ENCODE measurements at places on chromosomes 11 and 22. TPM values are rescaled to one million over a fixed set of nuclear protein-coding genes. Genes with fewer than 3 reads are reported as not detected.
A peak's percentile ranks its signal among the peaks of the same experiment; 100 is the strongest.

The DEUP1 gene
- 11.7 TPM for total RNA-seq

The IL10RA gene
- total RNA-seq, result 7.6 TPM

The PTPRCAP gene
- 5.2 TPM for total RNA-seq

The AGBL2 gene
- total RNA-seq, result 25.8 TPM

- DNase-seq, result no peak
Measured at GRCh38 chr11:26851291-26851690, 129.4 kb upstream of the SLC5A12 start.

- DNase-seq, result no peak
Measured at GRCh38 chr11:65403607-65404121, 17.2 kb downstream of the FRMD8 start.

- DNase-seq, result no peak
Measured at GRCh38 chr11:60951606-60951903, 421 bp downstream of the SLC15A3 start.

DNA sequence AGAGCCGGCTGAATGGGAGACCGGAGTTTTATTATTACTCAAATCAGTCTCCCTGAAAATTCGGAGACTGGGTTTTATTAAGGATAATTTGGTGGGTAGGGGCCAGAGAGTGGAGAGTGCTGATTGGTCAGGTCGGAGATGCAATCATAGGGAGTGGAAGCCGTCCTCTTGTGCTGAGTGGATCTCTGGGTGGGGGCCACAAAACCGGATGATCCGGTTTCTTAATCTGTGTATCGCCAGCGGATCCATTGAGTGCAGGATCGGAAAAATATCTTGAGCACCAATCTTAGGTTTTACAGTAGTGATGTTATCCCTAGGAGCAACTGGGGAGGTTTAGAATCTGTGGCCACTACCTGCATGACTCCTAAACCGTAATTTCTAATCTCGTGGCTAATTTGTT is 886 bp upstream of the NIPSNAP1 start:
- no peak for DNase-seq

- peak; percentile 80 for DNase-seq
Measured at GRCh38 chr22:41048791-41049717, 43.3 kb upstream of the EP300 start.

DNA sequence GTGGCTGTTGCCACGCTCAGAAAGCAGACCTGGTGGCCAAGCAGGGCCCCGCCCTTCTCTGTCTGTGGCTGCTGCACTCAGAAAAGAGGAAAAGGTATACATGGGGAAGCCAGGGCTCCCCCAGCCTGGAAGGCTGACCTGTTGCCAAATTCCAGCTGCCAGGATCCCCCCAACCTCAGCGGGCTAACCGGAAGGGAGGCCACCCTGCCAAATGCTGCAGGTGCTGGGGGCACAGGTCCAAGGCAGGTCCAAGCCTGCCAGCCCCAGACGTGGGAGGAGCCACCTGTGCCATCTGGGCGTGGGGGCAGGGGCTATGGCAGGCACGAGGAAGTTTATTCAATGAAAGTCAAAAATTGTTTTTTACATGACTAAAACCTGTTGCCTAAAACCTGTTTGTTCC is 2.6 kb downstream of the NPTXR start:
- DNase-seq, result no peak

- no peak for DNase-seq
Measured at GRCh38 chr22:37098976-37099591, 10.4 kb downstream of the TMPRSS6 start.

GRCh38 chr11:134522782-134523570 is 110.9 kb upstream of the B3GAT1 start:
- DNase-seq, result no peak

DNA sequence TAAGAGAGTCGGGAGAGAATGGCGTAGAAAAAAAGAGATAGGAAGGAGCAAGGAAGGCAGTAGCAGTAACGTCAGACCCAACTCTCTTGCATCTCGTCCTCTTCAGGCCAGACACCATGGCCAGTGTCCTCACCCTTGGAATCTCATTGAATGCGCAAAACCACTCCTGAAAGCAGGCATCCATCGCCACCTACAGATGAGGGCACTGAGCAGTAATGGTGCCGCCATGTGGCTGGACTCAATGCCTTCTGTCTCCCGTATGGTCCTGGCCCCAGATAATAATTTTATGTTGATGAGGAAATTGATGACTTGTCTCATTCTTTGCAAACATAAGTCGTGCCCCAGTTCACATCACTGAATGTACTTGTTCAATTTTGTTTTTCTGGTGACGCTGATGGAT is 17.8 kb upstream of the ALX4 start:
- no peak for DNase-seq

- no peak for DNase-seq
Measured at GRCh38 chr11:76419896-76420295, 24.9 kb upstream of the EMSY start.

- no peak for DNase-seq
Measured at GRCh38 chr22:24207264-24208011, 26.2 kb downstream of the SUSD2 start.

DNA sequence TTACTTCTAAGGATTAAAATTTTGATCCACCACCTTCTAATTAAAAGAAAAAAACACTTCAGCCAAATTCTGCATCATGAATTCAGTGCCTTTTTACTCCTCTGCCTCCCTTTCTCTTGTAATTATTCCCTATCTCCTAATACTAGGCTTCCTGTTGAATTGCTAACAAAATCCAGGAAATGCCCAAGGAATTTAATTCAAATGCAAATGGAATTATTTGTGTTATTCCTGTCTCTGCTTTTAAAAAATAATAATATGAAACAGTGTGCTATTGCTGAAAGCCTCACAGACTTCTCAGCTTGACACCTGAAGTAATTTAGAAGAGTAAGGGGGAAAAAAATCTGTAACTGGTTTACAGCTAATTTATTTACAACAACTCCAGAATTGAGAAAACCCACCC is 85.5 kb downstream of the DLG2 start:
- DNase-seq, result no peak

- no peak for DNase-seq
Measured at GRCh38 chr11:96481204-96481603, 91.4 kb downstream of the JRKL start.

DNA sequence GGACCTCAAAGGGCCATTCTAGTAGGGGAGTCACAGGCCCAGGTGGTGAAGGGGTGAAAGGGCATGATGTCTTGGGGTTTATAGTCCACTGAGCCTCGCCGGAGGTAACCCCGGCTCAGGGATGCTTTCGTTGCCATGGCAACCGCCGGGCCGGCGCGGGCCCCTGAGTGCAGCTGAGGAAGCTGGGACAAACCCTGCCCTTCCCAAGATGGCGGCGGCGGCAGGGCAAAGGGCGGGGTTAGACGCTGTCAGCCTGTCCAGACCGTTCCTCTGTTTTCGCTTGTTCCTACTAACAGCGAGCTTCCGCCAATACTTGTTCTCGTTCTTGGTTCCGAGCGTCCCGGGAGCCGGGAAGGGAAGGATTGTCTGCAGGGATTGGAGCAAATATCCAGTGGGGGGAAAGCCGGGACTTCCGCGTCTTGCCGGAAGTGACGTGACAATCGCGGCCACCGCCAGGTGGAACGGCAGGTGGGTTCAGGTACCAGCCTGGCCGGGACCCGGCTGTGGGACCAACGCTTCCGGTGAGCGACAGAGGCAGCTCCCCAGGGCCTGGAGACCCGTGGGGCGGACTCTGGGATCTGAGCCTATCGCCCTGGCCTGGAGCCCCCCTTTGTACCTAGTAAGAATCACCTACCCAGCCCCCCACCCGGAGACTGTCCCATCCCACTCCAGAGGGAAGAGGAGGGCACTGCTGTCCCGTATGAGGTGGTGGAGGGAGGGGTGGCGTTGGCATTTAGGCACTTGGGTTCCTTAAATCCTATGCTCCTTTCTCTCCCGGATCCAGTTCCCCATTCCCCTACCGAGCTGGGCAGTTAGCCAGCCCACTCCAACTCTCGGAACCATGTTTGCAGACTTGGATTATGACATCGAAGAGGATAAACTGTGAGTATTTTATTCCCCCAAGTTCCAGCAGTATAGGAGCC is at the start of gene PICK1:
PICK1 (plus strand) TSS at position 436 of the 923 bp plus-strand sequence; CDS start at position 842, 406 bp downstream.
- DNase-seq, result peak; percentile 95

- no peak for DNase-seq
Measured at GRCh38 chr11:8331767-8332166, 68.1 kb upstream of the LMO1 start.

DNA sequence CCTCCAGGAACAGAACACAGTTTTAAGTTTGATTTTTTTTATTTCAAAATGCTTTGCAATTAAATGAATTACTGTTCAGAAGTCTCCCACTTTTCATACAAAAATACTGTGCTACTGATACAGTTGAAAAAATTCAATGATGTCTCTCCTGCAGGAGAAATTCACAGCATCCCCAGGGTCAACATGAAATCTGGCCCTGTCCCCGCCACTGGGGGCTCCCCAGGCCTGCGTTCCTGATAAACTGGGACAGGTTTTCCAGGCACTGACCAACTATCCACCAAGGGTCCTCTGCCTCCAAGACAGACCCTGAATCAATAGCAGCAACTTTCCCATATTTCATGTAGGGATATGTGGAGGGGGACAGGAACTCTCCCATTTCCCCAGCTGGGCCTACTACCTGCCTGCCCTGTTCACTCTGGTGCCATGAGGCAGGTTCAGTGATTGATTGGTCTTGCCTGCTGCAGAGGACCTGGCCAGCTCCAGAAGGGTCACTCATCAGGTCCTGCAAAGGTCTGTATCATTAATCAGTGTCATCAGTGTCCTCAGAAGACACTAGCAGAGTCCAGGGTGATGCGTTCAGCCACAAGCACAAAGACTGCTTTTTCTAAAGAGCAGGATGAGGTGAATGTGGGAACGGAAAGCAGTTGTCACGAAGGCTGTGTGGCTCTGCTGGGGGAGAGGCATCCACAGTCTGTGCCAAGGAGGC is 43.4 kb downstream of the PISD start:
- no peak for DNase-seq
